Dermis microvascular lymphatic vessel endothelial cell (primary cell): ENCODE measurements at places on chromosomes 7 and 10. TPM values are rescaled to one million over a fixed set of nuclear protein-coding genes. Genes with fewer than 3 reads are reported as not detected.

The FAM25C gene
- not detected in 2 replicates for total RNA-seq

The HOGA1 gene
- 0.38 and 0.77 TPM in 2 replicates for total RNA-seq

The STYXL1 gene
- total RNA-seq, result 20.4 and 24.4 TPM in 2 replicates

The GALNT17 gene
- not detected in 2 replicates for total RNA-seq

The ACTL6B gene
- not detected in 2 replicates for total RNA-seq

The GLI3 gene
- total RNA-seq, result 0.25 and 0.26 TPM in 2 replicates

The FAM25A gene
- total RNA-seq, result not detected in 2 replicates

The TRDMT1 gene
- 4.4 and 5.0 TPM in 2 replicates for total RNA-seq

The CCL24 gene
- total RNA-seq, result not detected in 2 replicates

The SMO gene
- 2.3 and 8.3 TPM in 2 replicates for total RNA-seq

The PDLIM1 gene
- total RNA-seq, result 51.1 and 122 TPM in 2 replicates

The MMD2 gene
- not detected in 2 replicates for total RNA-seq

The PIK3AP1 gene
- total RNA-seq, result under 0.01 and 0.13 TPM in 2 replicates

The RASSF4 gene
- 13.1 and 23.3 TPM in 2 replicates for total RNA-seq

The COX15 gene
- total RNA-seq, result 26.3 and 36.1 TPM in 2 replicates

The NME8 gene
- not detected in 2 replicates for total RNA-seq

The ANLN gene
- 14.4 and 36.1 TPM in 2 replicates for total RNA-seq

The RAB11FIP2 gene
- 4.9 and 5.4 TPM in 2 replicates for total RNA-seq

The DNAJC30 gene
- total RNA-seq, result 1.0 and 2.0 TPM in 2 replicates

The SPDYE1 gene
- total RNA-seq, result not detected in 2 replicates

The MYO3A gene
- total RNA-seq, result not detected in 2 replicates

The MCM10 gene
- 4.6 and 9.6 TPM in 2 replicates for total RNA-seq

The SPDYE11 gene
- not detected in 2 replicates for total RNA-seq

The AMPH gene
- total RNA-seq, result 0.13 TPM in 1 of 2 replicates, not detected in the other

The BTBD16 gene
- total RNA-seq, result under 0.01 TPM in 1 of 2 replicates, not detected in the other

The GIMAP7 gene
- total RNA-seq, result 64.4 and 108 TPM in 2 replicates

The CPN1 gene
- not detected in 2 replicates for total RNA-seq

The CALML5 gene
- not detected in 2 replicates for total RNA-seq

The TFPI2 gene
- total RNA-seq, result 60.8 and 290 TPM in 2 replicates

The MNX1 gene
- total RNA-seq, result under 0.01 TPM in 2 replicates

The IFIT1B gene
- total RNA-seq, result not detected in 2 replicates

The GDF2 gene
- total RNA-seq, result not detected in 2 replicates

The CCM2 gene
- total RNA-seq, result 44.4 and 63.2 TPM in 2 replicates

The SLC13A1 gene
- not detected in 2 replicates for total RNA-seq

The UCMA gene
- not detected in 2 replicates for total RNA-seq

The SPDYE16 gene
- 0.13 TPM in 1 of 2 replicates, not detected in the other for total RNA-seq

The ADRA2A gene
- not detected in 2 replicates for total RNA-seq

The ANXA7 gene
- total RNA-seq, result 89.6 and 101 TPM in 2 replicates

The C10orf67 gene
- total RNA-seq, result not detected in 2 replicates

The CHAT gene
- not detected in 2 replicates for total RNA-seq

The PIP gene
- not detected in 2 replicates for total RNA-seq

The TMEM106B gene
- 21.1 and 29.6 TPM in 2 replicates for total RNA-seq

The ZNF679 gene
- not detected in 2 replicates for total RNA-seq

The ARHGAP22 gene
- 2.7 and 5.3 TPM in 2 replicates for total RNA-seq

The TIMM23B gene
- 7.1 and 9.4 TPM in 2 replicates for total RNA-seq

The ZPBP gene
- total RNA-seq, result not detected in 2 replicates

The H2BK1 gene
- not detected in 2 replicates for total RNA-seq

The ZNF316 gene
- 8.1 and 16.7 TPM in 2 replicates for total RNA-seq

The KAZALD1 gene
- total RNA-seq, result 0.38 and 0.39 TPM in 2 replicates

The TAS2R41 gene
- total RNA-seq, result not detected in 2 replicates

The CCSER2 gene
- 15.1 and 15.6 TPM in 2 replicates for total RNA-seq

The CCDC172 gene
- total RNA-seq, result not detected in 2 replicates

The XRCC2 gene
- total RNA-seq, result 2.0 and 3.7 TPM in 2 replicates

The CEP55 gene
- 11.6 and 37.1 TPM in 2 replicates for total RNA-seq

The AGAP5 gene
- total RNA-seq, result 0.90 and 1.3 TPM in 2 replicates

The SPDYE8 gene
- not detected in 2 replicates for total RNA-seq

The NKX2-3 gene
- total RNA-seq, result not detected in 2 replicates
